Skin of body (tissue), 3 donors: ENCODE measurements at places on chromosomes 2 and 18.

- no peak for DNase-seq
These were observed 53.2 kb downstream of the FEZ2 start for GRCh38 chr2:36544638-36545338.

GRCh38 chr2:9112079-9112721 is 94.4 kb upstream of the ASAP2 start:
- DNase-seq = no peak

DNA sequence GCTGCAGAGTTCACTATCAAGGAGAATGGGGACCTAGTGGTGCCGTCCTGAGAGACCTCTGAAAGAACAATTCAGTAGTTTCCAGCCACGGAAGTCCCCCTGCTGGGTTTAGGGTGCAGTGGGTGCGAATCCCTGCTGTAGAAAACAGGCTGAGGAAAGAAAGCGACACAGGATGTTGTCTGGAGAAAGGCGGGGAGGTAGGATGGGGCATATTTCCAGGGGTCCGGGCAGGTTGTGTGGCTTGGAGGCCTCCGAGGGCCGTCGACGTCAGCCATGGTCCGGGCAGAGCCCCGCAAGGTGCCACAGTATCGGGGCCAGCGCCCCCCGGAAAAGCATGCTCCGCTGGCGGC is 807 bp upstream of the CREB1 start:
- no peak for DNase-seq

DNA sequence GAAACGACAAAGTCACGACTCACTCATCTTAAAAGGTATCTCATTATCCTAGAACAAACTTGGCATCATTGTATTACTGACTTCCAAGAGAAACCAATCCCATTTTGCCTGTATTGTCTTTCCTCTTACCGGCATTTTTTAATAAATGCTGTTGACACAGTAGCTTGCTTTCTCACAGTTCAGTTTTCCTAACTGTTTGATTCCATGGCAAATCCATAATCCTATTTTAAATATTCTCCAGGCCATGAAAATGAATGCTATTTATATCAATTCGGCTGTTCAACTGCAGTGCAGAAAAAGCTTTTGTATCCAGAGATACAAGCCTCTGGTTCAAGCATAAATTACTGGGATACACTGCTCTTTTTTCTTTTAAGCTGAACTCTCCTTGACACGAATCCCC is 1241.9 kb downstream of the DPP10 start:
- DNase-seq = no peak

GRCh38 chr18:2797951-2798350 is 48.9 kb upstream of the EMILIN2 start:
- no peak for DNase-seq

DNA sequence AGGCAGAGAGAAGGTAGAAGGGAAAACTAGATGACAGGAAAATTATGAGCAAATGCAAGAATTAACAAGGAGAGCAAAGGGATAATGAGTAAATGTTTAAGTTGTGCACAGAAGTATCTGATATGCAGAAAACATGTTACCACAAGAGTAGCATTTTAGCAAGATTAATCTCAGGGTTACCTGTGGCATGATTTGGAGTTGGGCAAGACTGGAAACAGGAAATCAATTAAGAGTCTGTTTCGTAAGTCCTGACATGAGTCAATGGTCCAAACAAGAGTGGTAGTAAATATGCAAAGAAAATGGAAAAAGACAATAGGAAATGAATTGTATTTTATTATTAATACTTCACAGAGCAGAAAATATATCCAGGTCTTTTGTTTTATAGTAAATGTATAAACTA is 17.3 kb upstream of the MTX2 start:
- DNase-seq = no peak

GRCh38 chr2:96959406-96960110 is 26.8 kb downstream of the FAM178B start:
- DNase-seq = no peak

GRCh38 chr2:169254774-169255173 is 107.6 kb downstream of the LRP2 start:
- no peak for DNase-seq

DNA sequence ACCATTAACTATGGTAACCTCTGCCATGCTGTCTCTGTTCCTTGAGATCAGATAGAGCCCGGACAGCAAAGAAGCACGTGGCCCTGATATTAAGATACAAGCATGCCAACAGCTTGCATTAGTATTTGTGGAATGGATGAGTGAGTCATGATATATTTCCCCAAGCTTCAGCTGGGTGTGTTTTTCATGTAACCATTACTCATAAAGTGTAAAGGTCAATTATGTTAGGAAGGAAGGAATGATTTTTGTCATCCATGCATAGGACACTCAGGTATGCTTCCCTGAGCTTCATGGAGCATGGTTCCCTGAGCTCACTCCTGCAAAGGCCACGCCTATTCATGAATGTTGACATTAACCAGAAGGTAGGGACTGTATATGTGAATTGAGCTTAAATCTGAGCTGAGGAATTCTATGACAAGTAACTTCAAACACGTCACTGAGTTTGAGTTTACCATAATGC is 74.6 kb downstream of the ARL4C start:
- peak; percentile 21 for DNase-seq

GRCh38 chr2:30797381-30798015 is 9.7 kb downstream of the CAPN13 start:
- no peak for DNase-seq

GRCh38 chr18:7902399-7902839 is 335.3 kb downstream of the PTPRM start:
- DNase-seq = no peak

- no peak for DNase-seq
These were observed 62.0 kb downstream of the SMAD7 start for GRCh38 chr18:48888773-48889080.

- no peak for DNase-seq
These were observed 125.5 kb downstream of the KLHL29 start for GRCh38 chr2:23510471-23510870.

- DNase-seq = no peak
These were observed 16.2 kb upstream of the SSB start for GRCh38 chr2:169782513-169782912.

DNA sequence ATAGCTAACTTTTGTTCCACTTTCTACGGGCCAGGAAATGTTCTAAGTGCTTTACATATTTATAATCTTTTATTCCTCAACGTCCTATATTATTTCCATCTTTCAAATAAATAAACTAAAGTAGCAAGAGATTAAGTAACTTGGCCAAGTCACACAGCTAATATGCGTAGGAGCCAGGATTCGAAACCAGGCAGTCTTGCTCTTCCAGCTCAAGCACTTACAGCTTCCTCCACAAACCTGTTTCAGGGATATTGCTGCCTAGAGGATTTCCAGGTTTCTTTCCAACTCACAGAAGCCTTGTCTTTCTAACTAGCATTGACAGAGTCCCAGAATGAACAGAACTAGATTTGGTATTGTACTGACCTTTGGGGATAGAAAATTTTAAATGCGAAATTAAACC is 102.5 kb downstream of the FIGN start:
- DNase-seq = no peak

DNA sequence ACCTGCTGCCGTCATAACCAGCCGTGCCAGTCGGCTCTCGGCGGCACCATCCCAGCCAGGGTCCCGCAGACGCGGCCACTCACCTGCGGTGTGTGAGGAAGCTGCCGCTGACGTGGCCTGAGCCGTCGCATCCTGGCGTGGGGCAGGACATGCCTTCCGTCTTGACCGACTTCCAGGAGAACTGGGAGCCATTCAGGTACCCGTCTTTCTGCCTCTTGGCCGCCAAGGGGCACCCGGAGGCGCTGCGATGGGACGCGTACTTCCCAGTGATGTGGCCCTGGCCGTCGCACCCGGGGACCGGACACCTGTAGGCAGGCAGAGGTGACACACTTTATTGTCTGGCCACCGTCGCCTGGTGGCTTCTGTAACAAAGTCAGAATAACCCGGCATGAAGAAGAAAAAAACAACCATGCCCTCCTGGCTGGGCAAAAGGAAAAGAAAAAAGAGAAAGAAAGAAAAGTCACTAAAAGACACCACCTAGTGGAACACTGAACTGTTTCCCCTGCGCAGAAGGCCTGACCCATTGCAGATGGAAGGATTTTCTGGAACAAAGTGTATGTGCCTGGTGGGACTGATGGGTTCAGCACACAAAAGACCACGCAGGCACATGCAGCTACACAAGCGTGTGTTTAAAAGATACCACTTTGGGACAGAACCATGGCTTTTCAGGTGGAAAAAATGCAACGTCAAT is 94.9 kb upstream of the PXDN start:
- DNase-seq = no peak

- DNase-seq = peak; percentile 23
These were observed 494.9 kb downstream of the NYAP2 start for GRCh38 chr2:225894236-225894980.

DNA sequence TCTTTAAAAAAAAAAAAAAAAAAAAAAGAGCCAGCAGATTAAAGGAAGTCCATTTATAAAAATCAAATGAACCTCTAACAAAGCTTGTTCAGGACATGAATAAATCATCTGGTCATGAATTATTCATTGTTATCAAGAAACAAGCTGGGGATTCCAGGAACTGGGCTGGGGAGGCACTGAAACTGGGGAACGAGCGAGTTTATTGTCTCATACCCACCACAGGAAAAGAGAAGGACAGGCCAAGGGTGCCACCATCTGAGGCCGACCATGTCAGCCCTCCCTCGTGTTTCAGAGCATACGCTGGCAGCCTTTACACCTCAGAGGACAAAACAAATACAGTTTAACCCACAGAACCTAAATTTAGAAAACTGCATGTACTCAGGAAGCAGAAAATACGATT is 164.2 kb downstream of the VWC2L start:
- no peak for DNase-seq

DNA sequence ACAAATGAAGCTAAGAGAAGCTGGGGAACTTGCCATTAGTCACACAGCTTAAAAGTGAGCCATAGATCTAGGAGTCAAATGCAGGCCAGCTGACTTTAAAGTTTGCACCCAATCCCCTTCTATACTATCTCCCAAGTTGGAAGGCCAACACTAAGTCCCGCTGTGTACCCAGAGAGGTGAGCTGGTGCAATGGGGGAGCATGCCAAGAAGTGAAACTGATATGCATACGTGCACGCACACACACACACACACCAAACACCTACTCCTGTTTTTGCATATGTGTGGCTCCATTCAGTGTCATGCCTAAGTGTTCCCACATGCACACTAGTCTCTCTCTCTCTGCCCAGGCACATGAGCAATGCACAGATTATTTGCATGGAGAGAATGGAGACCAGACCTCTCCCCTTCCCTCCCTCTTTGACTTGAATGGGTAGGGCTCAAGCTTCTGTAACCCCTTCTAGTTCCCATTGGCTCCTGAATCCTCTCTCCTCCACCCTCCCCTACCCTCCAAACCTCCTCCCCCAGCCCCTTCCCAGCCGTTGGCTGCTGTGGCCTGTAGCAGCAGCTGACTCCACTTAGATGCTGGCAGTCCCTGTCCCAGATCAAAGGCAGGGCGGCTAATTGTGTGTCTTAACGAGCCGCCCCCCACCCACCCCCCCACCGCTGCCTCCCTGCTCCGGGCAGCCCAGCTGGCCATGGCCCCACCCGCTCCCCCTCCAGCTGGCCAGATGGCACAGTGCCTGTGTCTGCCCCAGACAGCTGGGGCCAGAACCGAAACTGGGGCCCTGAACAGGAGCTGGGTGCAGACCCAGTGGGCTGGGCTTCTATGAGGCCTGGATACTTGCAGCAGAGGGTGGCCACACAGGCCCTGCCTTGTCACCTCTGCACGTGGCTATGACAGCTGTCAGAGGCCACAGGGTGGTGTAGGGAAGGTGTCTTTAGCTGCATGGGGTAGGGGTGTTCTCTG is 5.6 kb downstream of the WNT10A start:
- peak; percentile 81 for DNase-seq

GRCh38 chr2:6398421-6398820 is 467.3 kb downstream of the CMPK2 start:
- no peak for DNase-seq

GRCh38 chr2:129478902-129479517 is 500.5 kb upstream of the RAB6C start:
- DNase-seq = peak; percentile 2
